HS-27A (cell line): ENCODE measurements at places on chromosomes 3 and 15.

- DNase-seq, result no peak
These were observed 412.5 kb downstream of the SOX2 start for GRCh38 chr3:182124187-182124586.

DNA sequence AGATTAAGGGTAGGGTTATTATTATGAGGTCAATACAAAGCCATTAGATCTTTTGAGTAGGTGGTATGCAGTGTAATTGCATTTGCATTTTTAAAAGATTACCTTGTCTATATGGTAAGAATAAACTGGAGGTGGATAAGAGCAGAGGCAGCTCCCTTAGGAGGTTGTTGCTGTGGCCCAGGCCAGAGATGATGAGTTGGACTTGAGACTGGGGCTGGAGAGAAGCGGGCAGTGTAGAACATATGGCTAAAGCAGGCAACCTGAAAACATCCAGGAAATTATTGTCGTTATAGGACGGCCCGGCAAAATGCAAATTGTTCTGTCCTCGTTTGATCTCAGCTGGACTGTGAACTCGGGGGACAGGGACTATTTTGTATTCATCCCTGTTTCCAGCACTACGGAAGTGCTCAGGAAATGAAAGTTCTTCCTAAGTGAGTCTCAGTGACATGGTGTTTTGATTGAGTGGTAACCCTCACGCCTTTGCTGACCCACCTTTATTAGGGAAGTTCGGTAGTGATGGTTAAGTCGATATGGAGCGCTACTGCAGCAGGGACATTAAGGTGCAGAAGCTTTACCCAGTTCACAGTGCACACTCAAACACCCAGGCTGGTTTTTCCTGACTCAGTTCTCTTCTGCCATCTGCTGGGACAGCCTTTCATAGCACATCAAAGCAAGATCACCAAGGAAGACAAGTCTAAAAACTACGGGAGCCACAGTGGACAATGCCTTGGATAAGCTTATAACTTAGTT is 27.2 kb upstream of the VPS33B start:
- DNase-seq, result peak; percentile 39

DNA sequence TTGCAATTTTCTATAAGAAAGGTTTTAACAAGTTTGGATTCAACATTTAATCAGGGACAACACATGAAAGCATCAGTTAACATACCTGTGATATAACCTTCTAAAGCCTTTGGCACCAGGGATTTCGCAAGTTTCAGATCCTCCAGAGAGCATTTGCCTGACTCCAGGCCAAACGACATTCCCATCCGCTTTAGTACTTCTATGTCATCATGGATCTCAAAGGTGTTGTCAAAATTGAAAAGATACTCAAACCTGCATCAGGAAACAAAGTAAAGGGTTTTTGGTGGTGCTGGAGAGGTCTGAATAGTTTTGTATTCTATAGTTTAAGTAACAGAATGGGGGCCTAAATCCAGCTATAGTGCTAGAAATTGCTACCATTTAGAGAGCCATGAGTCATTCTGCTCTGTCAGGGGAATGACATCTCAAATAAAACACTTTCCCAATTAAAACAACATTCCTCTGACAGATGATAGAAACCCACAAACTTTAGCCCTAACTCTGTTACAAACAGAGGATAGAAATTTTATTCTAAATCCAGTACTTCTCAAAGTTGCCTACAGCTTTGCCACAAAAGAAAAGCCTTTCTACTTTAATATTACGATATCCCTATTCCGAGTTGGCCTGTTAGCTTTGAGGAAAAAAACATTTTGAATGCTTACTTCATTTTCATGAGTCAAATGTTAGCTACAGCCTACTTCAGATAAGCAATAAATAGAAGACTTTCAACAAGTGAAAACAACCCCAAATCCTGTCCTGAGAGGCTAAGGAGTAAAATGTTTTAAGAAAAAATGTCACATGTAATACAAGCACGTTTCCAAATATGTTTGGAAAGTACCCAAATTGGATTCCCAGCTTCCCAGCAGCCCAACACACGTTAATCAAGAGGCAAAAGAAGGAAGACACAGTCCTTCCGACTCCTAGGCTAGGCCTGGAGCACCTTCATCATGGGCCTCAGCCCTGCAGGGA is 83.4 kb downstream of the ATP1B3 start:
- DNase-seq, result peak; percentile 70

GRCh38 chr3:143200001-143200924 is 80.7 kb downstream of the CHST2 start:
- no peak for DNase-seq

DNA sequence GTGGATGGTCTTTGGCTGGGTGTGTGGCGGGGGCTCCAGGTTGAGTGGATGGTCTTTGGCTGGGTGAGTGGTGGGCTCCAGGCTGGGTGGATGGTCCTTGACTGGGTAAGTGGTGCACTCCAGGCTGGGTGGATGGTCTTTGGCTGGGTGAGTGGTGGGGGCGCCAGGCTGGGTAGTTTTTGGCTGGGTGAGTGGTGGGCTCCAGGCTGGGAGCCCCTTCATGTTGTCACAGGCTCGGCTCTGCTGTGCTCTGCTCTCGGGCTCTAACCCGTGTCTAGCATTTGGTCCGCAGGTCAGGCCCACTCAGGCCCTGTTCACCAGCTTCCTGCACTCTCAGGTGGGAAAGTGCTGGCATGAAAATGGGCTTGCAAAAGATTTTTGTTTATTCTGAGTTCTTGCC is 25.1 kb downstream of the CD276 start:
- no peak for DNase-seq

- DNase-seq, result no peak
These were observed 12.8 kb downstream of the SH3BP5 start for GRCh38 chr3:15319575-15319974.

DNA sequence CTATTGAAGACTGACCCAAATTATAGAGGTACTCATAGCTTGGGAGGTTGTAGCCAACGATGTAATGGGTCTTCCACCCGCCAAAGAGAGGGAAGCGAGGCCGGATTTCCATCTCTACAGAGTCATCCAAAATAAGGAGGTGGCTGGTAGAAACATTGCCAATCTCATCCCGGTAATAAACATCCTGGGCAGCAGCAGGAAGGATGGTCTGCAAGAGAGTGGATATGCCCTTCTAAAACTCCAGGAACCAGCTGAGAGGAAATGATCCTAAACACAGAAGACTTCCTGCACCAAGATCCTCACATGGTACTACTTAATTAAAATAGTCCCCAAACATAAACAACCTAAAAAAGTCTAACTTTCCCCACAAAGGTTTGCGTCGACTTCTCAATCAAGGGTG is 20.7 kb downstream of the RPN1 start:
- no peak for DNase-seq

GRCh38 chr15:60362321-60363086 is 35.3 kb downstream of the ANXA2 start:
- DNase-seq, result peak; percentile 93

- DNase-seq, result no peak
These were observed 99.2 kb upstream of the MEIS2 start for GRCh38 chr15:37199545-37199944.

DNA sequence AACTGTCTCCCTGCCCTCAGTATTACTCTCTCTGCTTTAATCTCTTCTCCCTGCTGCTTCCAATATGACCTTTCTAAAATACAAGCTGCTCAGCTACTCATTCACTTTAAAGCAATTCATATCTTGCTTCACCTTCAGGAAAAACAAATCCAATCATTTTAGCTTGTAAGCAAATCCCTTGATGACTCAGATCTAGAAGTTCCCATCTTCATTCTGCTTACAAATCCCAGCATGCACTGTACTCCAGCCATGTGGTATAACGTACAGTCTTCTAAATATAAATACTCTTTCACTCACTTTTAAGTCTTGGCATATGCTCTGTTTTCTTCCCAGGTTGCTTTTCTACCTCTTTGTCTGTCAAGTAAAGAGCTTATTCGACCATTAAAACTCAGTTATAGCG is 1009.1 kb upstream of the SEMA6D start:
- no peak for DNase-seq

- DNase-seq, result no peak
These were observed 5.5 kb downstream of the MYL3 start for GRCh38 chr3:46857485-46858341.

- DNase-seq, result no peak
These were observed 26.7 kb upstream of the GREM1 start for GRCh38 chr15:32690941-32691688.

DNA sequence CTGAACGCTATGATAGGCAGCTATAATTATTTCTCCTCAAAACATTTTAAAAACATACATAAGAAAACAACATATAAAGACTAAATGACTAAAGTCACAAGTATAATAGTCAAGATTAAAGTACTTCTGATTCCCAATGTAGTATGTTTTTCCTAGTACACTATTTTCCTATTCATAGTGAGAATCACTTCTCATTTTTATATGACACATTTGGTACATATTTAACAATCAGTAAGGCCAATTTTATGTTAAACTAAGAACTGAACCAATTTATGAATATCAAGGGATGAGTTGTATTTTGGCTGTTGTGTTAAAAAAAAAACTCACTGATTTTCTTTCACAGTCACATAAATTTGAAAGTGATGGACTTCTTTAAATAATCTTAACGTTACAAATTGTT is 79.7 kb downstream of the DENND4A start:
- DNase-seq, result no peak

- DNase-seq, result no peak
These were observed 117.8 kb upstream of the IGF1R start for GRCh38 chr15:98530570-98530969.

DNA sequence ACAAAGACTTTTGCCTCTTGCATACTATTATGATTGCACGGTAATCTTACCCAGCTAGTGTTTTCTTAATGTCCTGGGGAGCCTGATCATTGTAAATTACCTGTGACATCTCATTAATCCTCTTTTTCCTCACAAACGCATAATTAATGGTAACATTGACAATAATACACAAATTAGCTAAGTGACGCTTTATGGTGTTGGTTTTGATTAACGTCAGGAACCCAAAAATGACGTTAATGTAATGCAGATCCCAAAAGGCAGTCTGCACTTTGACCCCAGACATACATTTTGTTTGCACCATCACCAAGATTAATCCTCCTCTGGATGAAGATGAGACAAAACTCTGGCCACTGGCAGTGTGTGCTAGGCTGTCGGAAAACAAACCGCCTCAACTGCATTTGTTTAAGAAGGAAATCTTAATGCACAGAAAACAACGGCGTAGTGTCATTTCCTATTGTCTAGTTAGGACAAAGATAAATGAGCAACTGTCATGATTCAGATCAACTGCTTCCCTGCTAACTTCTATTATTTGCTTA is 83.9 kb upstream of the CDIN1 start:
- no peak for DNase-seq

DNA sequence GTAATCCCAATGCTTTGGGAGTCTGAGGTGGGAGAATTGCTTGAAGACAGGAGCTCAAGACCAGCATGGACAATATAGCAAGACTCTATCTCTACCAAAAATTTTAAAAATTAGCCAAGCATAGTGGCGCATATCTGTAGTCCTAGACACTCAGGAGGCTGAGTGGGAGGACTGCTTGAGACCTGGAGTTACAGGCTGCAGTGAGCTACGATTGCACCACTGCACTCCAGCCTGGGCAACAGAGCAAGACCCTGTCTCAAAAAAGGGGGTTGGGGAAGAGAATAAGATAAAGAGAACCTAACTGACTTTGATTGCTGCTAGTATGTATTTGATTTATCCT is 755 bp downstream of the CD200R1 start:
- DNase-seq, result no peak

GRCh38 chr15:75042730-75043508 is 19.5 kb downstream of the PPCDC start:
- no peak for DNase-seq

DNA sequence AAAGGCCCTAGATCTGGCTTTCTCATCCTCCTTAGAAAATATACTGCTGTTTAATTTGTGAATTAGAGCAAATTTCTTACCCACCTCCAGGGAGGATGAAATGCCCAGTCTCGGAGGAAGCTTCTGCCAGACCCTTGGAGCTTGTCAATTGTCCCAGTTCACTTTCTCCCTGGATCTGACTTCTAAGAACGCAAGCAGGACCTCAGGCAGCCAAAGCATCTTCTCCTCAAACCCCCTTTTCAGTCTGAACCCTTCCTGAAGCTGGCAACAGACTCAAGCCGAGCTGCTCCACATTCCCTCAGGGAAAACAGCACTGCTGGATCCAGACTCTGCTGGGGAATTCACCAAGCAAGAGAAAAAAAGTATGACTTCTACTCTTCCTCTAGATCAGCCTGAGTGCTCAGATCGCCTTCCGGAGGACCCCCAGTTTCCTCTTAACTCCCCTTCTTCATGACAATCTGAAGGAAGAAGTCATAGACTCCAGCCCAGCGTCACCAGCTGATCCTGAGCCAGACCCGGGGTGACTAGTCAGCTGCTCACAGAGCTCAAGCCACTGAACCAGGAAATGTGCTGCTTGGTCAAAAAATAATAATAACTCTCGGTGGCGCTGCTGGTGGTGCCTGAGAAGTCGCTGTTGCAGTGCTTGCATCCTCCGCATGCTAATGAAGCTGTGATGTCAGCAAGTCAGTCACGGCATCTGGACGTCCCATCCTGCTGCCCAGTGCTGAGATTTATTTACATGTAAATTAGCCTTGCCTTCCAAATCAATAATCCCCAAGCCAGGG is at the start of gene PRICKLE2:
Gene PRICKLE2 (minus strand): TSS at position 641 of the 785 bp plus-strand sequence. CDS start 26,539 bp downstream, outside the sequence.
- peak; percentile 51 for DNase-seq

- DNase-seq, result no peak
These were observed 11.2 kb downstream of the ATP8B4 start for GRCh38 chr15:50107591-50108408.

- no peak for DNase-seq
These were observed 48.9 kb downstream of the GRK7 start for GRCh38 chr3:141812084-141812483.

- no peak for DNase-seq
These were observed 511.3 kb downstream of the OCA2 start for GRCh38 chr15:27587810-27588209.

- no peak for DNase-seq
These were observed 302.0 kb downstream of the DIPK2A start for GRCh38 chr3:144273601-144274000.

DNA sequence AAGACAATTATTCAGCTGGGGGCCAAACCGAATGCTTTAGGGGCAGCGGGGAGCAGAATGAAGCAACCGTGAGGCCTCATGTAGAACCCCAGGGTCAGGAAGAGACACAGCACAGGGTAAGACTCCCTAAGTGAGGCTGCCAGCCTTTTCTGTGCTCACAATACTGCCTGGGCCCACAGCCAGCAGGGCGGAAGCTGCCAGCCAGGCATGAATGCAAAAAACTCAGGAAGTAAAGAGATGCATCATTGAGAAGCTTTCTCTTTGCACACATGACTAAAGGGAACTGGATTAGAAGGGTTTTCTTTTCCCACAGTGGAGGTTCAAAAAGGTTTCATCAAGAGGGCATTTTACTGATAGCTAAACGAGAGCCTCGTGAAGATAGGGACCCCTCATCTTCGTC is 33.3 kb downstream of the CA12 start:
- no peak for DNase-seq

- DNase-seq, result peak; percentile 51
These were observed 43.6 kb downstream of the FOXB1 start for GRCh38 chr15:60047701-60048100.

- no peak for DNase-seq
These were observed 30.4 kb downstream of the ZNF662 start for GRCh38 chr3:42936157-42936981.

- DNase-seq, result no peak
These were observed 14.0 kb upstream of the KLF15 start for GRCh38 chr3:126371096-126371705.

GRCh38 chr15:66126456-66126855 is 127.1 kb downstream of the MEGF11 start:
- no peak for DNase-seq
